HCEC 1CT (cell line): ENCODE measurements at places on chromosomes 6 and 20.

- DNase-seq, result no peak
Observed at GRCh38 chr20:52748285-52748932, 223.7 kb upstream of the TSHZ2 start.

GRCh38 chr6:30690403-30691207, at the start of gene NRM:
NRM (minus strand) TSS chr6:30690984; CDS start chr6:30690974, 10 bp downstream.
- peak; percentile 91 for DNase-seq

- no peak for DNase-seq
Observed at GRCh38 chr6:50539447-50539846, 173.9 kb upstream of the TFAP2D start.

GRCh38 chr20:10511509-10512251, 76.6 kb downstream of the SLX4IP start:
- DNase-seq, result peak; percentile 98

DNA sequence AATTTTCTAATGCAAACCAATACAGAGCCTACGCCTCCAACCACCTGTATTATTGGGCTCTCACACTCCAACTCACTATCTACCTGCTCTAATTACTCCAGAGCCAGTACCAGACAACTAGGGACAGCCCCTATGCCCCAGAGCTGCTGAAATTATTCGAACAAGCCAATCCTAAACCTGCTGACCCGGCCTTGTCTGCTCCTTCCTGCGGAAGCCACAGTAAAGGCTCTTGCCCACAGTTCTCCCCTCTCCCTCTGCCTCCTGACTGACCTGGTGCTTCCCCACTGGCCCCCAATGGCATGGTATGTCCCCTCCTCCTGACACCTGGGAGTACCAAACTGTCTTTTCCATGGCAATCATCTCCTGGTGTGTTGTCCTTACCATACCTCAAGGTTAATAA, 4.1 kb upstream of the TOX2 start:
- no peak for DNase-seq

- peak; percentile 36 for DNase-seq
Observed at GRCh38 chr6:78611886-78612480, 255.4 kb upstream of the IRAK1BP1 start.

GRCh38 chr6:134415194-134415593, 97.3 kb upstream of the SGK1 start:
- DNase-seq, result no peak

GRCh38 chr6:42022755-42023384, 27.5 kb upstream of the TAF8 start:
- no peak for DNase-seq

DNA sequence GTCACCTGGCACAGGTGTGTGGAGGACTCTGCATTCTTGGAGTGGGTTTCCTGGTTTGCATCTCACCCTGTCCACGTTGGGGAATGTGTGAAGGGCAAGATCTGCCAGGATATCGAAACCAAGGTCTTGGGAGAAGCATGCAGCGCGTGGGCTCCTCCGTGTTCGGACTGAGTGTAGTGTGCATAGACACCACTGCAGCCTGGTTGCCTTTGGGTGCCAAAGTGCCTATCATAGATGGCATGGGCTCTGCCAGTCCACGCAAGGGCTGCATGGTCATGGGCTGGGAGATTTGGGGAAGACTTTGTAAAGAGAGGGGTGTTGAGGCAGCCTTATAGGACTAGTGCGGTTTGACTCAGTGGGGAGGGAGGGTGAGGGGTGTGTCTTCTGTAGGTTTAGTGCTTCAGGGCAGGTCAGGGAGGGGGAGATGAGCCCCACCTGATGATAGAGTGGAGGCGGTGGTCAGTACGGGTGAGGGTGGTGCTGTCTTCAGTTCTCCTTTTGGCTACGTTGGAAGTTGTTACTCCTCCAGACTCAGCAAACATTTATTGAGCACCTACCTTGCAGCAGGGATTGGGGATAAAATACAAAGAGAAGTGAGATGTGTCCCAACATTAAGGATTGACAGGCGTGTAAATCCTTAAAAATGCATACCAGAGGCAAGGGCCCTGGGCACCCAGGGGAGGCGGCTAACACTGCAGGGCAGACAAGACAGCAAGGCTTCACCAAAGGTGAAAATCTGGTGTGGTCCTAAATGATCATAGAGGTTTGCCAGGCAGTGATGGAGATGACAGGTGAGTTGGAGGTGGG, 28.3 kb downstream of the DUSP22 start:
- no peak for DNase-seq

DNA sequence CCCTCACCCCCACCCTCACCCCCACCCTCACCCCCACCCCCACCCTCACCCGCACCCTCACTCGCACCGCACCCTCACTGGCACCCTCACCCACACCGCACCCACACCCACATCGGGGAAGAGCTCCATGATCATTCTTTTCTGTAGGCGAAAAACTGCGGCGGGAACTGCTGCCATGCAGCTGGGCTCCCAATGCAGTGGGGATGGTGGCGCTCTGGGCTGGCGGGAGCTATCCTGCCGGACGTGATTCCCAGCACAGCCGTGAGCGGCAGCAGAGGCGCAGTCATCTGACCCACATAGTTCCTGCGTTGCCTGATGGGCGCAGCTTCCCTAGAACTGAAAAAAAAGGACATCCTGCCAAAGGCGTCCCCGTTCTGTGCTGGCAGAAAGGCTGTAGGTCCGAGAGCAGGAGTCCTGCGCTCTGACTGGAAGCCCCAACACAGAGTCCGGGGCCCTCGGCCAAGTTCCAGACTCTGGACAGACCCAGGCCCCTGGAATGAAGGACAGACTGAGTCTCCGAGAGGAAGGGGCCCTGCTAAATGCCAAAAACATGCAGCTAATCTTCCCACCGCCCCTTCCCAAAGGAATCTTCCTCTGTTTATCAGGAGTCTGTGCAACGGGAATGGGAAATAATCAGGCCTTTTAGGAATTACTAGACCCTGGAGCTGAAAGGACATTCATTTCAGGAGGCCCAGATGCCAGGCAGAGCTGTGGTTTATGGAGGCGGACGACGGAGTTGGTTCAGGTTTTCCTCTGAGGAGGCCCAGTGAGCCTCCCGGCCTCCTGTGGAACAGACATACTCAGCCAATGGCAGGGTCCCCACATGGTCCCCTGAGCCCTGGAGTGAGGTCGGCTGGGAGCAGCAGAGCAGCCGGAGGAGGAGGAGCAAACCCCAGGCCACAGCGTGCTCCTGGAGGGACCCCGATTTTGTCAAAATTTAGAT, 14.1 kb upstream of the TCFL5 start:
- DNase-seq, result peak; percentile 36
